ENCODE measurements at places on chromosomes 2 and 18.

- DNase-seq: no peak
Observed at GRCh38 chr2:203820969-203821368, 46.6 kb upstream of the CTLA4 start.

DNA sequence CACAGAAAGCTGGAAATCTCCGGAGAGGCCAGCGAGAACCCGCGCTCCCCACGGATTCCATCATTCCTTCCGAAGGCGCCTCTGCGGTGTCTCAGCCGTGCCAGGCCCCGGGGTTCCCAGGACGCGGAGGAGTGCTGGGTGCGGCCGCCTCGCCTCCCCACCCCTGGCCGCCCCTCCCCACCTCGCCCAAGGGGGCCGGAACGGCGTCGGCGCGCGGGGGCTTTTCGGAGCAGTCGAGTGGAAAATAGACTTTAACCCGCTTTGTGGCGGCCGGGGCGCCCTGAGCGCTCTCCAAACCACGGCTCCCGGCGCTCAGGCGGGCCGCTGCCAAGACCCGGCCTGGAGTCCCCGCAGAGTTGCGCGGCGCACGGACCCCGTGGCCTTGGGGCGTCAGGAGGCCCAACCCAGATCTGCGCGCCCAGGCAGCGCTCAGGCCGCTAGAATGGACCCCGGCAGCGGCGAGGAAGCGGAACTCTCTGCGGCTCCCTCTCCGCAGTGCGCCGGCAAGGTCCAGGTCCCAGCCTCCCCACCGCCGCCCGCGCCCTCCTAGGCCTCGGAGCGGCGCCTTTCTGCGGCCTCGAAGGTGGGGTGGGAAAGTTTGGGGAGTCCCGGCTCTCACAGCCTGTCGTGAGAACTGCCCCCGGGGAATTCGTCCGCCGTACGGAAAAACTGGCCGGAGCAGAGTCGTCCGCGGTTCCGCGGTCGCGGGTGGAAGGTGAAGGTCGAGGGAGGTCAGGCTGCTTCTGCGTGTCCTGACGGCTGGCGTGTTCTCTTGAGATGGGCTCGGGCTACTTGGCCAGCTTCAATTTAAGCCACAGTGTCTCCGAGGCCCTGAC, 1.2 kb upstream of the EMX1 start:
- peak; percentile 59 for DNase-seq

GRCh38 chr18:42334931-42335330, 379.9 kb downstream of the PIK3C3 start:
- DNase-seq: no peak

- DNase-seq: no peak
Observed at GRCh38 chr2:17191223-17191622, 327.0 kb downstream of the RAD51AP2 start.

- DNase-seq: peak; percentile 38
Observed at GRCh38 chr2:9738535-9739496, 104.5 kb upstream of the TAF1B start.

- DNase-seq: no peak
Observed at GRCh38 chr18:21345840-21346239, 103.8 kb downstream of the GREB1L start.

- no peak for DNase-seq
Observed at GRCh38 chr2:71929482-71929772, 218.2 kb downstream of the CYP26B1 start.

- DNase-seq: no peak
Observed at GRCh38 chr18:79579807-79580497, 99.7 kb upstream of the CTDP1 start.

DNA sequence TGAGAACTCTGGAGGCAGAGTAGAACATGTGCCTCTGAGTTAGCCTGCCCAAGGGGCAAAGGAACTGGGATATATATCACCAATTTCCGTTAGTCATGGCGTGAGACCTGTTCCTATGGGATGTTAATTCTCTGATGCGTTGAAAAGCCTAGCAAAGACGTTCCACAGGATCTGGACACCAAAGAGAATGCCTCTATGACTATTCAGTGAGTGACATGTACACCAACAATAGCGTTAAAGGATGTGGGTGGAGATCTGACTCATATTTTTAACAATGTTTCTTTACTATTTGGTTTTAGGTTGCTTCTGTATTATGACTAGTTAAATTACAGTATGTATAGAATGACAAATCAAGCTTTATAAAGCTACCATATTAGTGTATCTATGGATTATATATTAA, 320.9 kb upstream of the MC4R start:
- no peak for DNase-seq

GRCh38 chr2:140383781-140384180, 1603.6 kb upstream of the NXPH2 start:
- no peak for DNase-seq

- no peak for DNase-seq
Observed at GRCh38 chr2:121336528-121337294, 51.7 kb upstream of the TFCP2L1 start.

DNA sequence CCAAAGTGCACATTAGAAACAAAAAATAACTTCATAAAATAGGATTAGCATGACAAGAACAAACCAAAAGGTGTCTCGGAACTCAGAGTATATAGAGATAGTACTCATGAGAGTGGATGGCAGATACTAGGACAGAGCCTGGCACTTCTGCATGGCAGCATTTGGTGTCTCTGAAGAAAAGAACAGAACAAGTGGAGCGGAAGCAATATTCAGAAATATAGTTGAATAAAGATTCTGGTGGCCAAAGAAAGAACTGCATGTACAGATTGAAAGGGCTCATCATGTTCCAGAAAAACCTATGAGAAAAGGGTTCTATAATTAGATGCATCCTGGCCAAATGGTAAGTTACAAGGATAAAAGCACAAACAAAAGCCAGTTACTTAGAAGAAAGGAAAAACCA, 90.9 kb downstream of the CCDC138 start:
- DNase-seq: no peak

- peak; percentile 50 for DNase-seq
Observed at GRCh38 chr2:232228971-232229894, 149.3 kb upstream of the ALPP start.

DNA sequence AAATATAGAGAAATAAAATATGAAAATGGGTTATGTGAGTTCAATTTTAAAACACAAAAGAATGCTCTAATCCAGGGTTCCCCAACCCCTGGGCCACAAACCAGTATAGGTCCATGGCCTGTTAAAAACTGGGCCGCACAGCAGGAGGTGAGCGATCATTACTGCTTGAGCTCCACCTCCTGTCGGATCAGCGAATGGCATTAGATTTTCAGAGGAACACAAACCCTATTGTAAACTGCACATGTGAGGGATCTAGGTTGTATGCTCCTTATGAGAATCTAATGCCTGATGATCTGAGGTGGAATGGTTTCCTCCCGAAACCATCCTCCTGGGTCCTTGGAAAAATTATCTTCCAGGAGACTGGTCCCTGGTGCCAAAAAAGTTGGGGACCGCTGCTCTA, 34.7 kb downstream of the TTR start:
- no peak for DNase-seq

DNA sequence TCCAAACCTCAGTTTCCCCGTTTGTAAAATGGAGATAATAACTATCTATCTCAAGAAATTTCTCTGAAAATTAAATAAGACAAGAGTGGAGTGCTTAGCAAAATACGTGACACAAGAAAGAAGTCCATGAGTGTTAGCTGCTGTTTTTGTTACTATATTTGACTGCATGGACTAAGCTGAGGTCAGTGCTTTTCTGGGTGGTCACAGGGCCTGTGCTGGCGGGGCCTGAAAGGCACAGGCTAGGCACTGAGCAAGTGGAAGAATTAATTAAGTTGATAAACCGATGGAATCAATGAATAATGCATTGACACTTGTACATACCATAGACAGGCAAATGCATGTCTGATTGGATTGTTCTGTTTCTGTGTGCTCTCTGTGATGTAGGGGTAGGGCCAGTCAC, 27.3 kb downstream of the RPL37A start:
- no peak for DNase-seq
